ENCODE measurements at places on chromosomes 11 and 22.

- DNase-seq: no peak
These were observed 51.1 kb downstream of the RTN4R start for GRCh38 chr22:20216863-20217499.

GRCh38 chr11:32830413-32830738 lies 649 bp downstream of the PRRG4 start:
- no peak for DNase-seq

DNA sequence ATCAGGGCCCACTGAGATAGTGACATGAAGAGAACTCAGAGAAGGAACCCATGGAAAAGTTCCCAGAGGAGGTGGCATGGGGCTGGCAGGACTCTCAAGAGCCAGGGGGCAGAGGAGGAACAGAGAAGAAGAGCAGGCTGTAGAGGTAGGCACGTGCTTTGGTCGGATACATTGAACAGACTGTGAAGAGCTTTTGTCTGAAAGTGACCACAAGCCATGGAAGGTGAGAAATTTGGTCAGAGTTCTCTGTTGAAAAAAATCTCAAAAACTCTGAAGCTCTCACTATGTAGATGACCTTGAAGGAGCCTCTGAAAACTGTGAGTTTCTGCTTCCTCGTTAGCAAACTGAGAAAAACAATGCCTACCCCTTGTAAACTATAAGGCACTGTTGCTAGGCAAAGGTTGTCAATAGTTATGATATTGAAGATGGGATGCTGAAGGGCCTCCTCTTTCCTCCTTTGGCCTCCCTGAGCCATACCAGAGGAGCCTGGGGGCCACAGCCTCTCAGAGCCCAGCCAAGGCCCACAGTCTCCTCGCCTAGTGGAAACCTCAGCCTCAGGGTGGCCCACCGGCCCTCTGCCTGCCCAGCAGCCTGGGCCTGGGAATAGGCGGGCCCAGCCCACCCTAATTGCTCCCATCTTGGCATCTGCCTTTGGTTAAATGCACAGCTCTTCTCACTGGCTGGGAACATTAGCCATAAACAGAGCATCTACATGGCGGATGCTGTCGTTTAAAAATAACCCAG lies 415.7 kb downstream of the SOX6 start:
- no peak for DNase-seq

DNA sequence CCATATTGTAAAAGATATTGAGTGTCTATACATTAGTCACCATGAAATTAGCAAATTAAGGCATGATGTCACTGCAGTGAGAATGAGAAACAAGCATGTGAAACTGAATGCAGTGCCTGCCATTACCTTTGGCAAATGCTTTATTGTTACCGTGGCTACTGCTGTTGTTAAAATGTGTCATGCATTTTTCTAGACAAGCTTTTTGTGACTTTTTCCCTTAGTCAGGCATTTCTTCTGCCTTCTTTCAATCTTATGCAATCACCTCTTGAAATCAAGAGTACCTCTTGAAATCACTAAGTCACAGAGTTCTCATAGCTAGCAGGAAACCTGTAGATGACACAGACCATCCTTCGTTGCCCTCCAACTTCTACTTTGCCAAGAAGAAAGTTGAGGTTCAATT lies 461.7 kb upstream of the TENM4 start:
- no peak for DNase-seq

DNA sequence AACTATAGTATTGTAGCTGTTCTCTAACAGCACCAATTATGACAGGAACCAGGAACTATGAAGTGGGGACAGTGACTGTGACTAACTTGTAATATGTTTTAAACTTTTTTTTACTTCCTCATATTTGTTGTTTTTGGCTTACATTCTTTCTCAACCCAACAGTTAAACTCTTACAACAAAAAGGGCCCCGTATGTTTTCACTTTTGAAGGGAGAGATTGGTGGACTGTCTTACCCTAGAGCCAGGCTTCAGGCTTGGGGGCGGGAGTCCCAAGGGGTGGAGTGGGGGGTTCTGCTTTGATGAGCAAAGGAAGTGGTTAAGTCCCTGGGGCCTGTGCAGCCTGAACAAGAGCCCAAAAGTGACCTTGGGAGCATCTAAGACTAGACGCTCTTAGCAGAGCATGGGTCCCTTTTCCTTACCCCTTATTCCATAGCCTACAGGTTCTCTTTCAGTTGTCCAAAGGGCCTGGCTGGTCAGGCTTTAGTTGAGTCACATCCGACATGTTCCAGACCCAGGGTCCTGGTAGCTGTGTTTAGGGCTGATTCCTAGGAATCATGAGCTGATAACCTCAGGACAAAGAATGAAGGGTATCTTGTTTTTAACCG lies 38.8 kb downstream of the STIM1 start:
- DNase-seq: peak; percentile 94

DNA sequence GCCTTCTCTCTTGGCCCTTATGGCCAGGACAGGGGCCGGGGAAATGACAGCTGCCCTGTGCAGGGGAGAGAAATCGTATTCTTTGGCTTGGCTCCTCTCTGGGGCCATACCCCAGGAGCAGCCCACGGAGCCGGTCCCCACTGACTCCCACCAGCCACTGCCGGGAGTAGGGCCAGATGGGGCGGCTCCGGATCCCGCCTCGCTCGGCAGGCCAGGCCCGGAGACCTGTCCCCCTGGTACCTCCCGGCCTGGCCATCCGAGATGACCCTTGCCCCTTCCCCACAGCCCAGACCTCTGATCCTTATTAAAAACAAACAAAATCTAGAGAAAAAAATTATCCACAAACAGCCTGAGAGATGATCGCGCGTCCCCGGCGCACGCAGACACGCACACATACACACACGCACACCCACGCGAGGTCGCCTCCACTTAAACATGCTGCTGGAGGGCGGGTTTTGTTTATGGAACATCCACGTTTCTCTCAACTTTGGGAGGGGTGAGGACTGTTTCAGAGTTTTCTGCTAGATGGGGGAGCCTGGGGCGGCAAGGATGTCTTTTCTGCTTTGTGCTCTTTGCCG lies 59.1 kb downstream of the IGLL1 start:
- no peak for DNase-seq

GRCh38 chr11:125401235-125401634 lies 94.8 kb downstream of the FEZ1 start:
- DNase-seq: peak; percentile 45

GRCh38 chr11:115322553-115323203 lies 181.5 kb downstream of the CADM1 start:
- DNase-seq: no peak

GRCh38 chr22:50014053-50014501 lies 1.5 kb upstream of the IL17REL start:
- DNase-seq: no peak

DNA sequence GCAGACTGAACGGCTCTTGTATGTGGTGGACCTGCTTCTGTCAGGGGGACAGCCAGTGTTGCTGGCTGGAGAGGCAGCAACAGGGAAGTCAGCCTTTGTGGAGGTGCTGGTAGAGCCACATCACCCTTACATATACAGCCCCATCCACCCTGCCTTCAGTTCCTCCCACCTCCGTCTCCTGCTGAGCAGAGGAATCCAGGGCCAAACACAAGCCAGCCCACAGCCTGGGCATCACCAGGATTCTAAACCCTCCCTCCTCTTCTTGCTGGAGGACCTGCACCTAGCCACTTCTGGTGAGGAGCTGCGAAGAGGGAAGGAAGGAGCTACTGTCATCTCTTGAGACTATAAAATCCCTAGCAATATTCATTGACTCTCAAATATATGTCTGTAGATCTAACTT lies 51.6 kb downstream of the DNHD1 start:
- DNase-seq: no peak

- no peak for DNase-seq
These were observed 188.2 kb downstream of the MN1 start for GRCh38 chr22:27613099-27614005.

DNA sequence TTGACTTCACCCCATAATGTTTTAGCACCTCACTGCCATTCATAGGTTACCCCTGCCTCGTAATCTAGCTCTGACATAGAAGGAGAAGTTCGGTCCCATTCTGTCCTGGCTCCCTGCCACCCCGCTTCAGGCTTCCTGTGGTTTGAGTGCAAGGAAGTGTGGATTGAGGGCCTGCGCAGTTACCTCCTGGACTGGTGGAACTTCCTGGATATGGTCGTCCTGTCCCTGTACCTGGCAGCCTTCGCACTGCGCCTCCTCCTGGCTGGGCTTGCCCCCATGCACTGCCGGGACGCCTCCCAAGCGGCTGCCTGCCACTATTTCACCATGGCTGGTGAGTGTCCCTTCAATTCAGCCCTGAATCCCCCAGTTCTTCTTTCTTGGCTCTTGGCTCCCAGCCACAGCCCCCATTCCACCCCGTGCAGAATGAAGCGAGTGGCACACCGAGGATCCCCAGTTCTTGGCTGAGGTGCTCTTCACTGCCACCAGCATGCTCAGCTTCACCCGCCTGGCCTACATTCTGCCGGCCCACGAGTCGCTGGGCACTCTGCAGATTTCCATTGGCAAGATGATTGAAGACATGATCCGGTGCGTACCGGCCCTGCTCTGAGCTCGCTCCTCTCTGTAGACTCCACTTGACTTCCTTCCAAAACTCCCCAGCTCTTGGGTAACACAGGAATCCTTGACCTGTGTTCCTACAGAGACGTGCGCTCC lies 15.4 kb downstream of the ART5 start:
- peak; percentile 34 for DNase-seq

GRCh38 chr11:38948392-38948791 lies 2350.4 kb upstream of the RAG2 start:
- DNase-seq: no peak

DNA sequence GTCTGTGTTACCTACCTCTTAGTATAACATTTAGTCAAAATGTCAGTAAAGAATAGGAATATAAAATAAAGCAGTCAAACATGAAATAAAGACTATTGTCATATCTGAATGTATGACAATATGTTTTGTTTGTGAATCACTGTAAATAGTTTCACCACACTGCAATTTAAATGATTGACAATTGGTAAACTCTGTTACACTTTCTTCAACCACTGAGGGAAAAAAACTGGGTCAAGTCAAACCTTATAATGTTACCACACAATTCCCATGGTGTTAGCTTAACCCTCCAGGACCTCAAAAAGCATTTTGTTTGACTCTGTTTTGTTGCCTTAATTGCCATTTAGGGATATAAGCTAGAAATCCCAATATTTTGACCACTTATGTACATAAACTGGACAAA lies 10.5 kb upstream of the MMP13 start:
- DNase-seq: no peak

DNA sequence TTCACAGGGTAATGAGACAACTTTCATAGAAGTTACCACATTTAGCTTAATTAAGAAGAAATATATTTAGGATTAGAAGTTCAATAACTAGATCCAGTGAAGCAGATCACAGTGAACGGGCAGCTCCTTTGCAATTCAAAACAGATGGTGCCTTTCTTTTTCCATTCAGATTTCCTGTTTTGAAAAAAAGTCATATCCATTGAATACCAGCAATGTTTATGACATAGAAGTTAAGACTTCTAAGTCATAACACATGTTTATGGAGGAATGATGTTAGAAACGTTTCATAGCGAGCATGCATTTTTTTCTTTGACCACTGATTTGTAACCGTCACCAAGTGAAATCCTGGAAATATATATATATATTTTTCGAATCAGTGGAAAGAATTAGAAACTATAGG lies 24.7 kb downstream of the LUZP2 start:
- no peak for DNase-seq

Data from Karpas-422 (cell line).